ENCODE measurements at places on chromosomes 2 and 18.

- DNase-seq: no peak
Observed at GRCh38 chr18:56748698-56749268, 97.6 kb downstream of the WDR7 start.

DNA sequence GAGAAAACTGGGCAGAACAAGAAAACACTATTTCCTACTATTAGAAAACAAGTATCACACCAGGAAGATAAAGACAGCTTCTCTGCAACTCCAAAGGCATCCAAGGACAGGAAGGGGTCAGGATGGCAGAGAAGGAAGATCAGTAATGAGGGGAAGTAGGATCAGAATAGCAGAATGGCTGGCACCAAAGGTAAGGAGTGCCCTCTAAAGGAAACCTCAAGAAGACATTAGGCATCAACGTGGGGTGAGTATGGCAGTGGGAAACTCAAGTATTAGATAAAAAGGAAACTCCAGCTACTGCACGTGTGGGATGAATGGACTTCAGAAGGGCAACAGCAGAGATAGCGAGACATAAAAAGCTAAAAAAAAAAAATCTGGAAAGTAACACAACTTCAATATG is 25.9 kb downstream of the HDLBP start:
- no peak for DNase-seq

- DNase-seq: no peak
Observed at GRCh38 chr2:228433721-228434120, 252.2 kb upstream of the SPHKAP start.

- DNase-seq: no peak
Observed at GRCh38 chr18:64095056-64095455, 53.8 kb downstream of the LINC00305 start.

GRCh38 chr2:219441451-219442255 is 7.0 kb downstream of the SPEG start:
- DNase-seq: peak; percentile 62

GRCh38 chr2:42009657-42010580 is 37.9 kb upstream of the PKDCC start:
- DNase-seq: no peak

DNA sequence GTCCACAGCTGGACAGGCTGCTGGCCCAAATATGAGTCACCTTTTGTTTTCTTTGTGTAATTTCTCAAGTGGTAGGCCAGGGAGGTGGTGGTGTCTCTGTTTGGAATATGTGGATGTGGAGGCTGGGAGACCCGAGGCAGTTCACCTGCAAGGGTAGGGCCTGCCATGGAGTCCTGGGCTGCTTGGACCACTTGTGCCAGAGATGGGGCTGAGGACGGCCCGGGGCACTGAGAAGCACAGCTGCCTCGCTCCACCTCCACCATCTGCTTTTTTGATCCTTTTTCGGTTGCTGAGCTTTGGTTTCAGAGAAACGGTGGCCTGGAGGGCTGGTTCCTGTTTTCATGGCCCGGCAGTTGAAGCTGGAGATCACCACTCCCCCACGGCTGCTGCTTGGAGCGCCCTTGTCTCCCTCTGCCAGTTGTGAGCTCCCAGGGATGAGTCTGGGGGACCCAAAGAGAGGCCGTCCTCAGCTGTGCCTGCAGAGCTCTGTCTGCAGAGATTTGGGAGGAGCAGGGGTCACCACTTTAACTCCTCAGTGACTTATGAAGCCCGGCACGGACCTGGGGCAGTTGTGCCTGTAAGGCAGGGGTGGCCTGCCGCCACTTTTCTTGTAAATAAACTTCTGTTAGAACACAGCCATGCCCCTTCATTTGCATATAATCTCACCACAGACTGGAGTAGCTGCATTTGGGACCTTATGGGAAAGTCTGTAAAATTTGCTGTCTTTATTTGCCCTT is 67.6 kb upstream of the MCFD2 start:
- no peak for DNase-seq

DNA sequence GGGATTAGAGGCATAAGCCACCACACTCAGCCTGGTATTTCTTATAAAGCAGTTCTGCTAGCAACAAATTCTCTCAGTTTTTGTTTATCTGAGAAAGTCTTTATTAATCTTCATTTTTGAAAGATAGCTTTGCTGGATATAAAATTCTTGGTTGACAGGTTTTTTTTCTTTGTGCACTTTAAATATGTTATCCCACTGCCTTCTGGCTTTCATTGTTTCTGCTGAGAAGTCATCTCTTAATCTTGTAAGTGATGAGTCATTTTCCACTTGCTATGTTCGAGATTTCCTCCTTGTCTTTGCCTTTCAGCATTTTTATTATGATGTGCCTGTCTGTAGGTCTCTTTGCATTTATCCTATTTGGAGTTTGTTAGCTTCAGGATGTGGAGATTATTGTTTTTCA is 5.9 kb upstream of the ELAC1 start:
- no peak for DNase-seq

GRCh38 chr18:67484458-67484857 is 32.1 kb downstream of the DSEL start:
- no peak for DNase-seq

DNA sequence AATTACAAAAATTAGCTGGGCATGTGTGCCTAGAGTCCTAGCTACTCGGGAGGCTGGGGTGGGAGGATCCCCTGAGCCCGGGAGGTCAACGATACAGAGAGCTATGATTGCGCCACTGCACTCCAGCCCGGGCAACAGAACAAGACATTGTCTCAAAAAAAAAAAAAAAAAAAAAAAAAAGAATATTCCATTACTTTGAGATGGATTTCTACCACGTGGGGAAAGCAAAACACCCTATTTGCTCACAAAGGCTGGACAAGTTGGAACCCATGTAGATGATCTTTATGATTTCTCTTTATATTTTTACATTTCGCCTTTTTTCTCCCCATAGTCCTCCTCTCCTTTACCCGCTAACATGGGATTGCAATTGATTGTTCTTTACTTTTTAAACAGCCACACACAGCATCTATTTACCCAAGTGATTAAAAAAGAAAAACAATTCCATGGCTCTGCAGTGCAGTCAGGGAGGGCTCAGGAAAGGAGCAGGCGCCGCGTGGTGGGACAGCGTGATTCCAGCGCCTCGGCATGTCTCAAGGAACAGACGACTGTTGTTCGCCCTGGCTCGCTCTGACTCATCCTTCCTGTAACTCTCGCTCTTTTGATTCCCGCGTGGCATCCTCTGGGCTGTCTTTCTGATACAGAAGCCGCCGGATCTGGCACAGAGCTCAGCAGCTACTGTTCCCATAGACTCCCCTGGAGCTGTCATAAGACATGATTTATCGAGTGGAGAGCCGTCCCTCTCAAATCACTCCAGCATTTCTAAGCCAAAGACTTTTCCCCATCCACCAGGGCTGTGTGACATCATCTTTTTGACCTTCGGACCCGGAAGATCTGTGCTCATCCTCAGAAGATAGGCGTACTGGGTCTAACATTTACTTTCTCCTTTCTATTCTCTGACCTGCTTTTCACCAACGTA is 230.4 kb upstream of the AGAP1 start:
- no peak for DNase-seq

- DNase-seq: no peak
Observed at GRCh38 chr2:54227798-54228197, 28.2 kb downstream of the TSPYL6 start.

DNA sequence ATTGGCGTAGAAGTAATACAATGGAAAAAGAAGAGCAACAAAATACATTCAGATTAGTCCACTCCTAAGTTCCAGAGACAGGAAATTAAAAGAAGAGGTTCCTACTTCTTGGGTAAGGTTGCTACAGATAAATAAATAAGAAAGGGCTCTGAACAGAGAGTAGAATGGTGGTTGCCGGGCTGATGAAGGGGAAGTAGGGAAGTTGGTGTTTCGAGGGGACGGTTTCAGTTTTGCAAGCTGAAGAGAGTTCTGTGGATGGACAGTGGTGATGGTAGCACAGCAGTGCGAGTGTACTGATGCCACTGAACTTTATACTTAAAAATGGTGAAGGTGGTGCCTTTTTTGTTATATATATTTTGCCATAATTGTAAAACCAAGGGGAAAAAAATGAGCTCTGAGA is 48.2 kb downstream of the CABYR start:
- DNase-seq: no peak

DNA sequence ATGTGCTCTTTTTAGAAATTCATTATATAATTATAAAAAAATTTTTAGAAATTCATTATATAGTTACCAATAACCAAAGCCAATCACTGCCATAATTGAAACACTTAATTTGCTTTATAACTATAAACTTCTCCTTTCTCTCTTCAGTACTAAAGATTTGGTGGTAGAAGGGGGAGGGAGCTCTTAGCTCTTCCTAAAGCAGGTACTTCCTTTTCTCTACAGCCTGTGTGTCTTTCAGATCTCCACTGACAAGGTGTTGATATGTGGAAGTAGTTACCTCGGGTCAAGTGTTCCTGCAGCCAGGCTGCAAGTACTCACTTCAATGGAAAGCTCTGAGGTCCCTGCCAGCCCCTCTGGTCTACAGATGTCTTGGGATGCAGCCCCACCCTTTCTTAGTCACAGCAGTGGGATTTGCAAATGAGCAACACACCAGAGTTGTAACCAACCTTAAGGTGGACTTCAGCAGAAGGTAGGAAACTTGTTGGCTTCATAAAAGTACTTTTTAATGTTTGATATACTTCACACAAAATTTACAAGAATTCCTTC is 690.0 kb downstream of the ARHGAP15 start:
- no peak for DNase-seq

GRCh38 chr18:6132751-6133368 is 237.5 kb upstream of the TMEM200C start:
- no peak for DNase-seq

DNA sequence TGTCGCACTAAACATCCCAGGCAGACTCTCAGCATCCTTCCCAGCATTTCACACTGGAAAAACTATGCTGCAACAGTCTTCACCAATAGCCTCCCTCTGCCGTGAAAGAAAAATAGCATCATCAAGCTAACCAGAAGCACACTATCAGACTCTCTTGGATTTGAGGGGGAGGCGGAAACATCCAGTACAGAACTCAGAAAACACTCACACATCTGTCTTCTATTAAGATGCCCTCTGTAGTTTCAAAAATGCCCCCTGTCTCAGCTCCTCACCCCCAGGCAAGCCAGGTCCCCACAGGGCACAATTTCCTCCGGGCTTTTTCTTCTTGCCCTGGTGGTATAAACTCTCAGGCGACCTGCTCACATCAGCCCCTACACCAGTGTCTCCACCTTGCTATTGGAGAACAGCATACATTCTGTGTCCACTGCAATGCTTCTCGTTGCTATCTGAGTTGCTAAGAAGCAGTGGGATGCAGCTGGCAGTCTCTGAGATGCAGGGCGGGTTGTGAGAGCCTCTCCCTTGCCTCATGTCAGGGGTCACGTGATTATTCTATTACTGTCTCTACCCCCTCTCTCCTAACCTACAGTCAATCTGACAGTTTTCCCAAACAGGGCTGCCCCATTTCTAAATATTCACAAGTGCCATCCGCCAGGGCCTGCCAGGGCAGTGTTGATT is 189.9 kb downstream of the INO80D start:
- DNase-seq: no peak

DNA sequence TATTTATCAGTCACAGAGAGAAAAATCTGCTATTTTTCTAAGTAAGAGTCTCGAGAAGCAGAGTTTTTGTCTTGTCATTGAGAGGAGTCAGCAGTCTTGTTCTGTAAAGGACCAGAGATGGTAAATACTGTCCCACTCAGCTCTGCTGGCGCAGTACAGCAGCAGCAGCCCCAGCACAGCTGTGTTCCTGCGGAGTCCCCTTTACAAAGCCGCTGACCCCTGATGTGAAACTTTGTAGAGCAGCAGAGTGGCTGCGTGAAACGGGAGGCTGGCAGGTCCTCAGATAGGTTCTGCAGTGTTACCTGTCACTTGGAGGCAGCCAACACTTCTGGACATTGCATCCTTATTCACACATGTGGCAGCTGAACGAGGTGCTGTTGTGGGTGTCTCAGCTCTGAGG is 45.2 kb downstream of the TMEM185B start:
- DNase-seq: no peak

- peak; percentile 88 for DNase-seq
Observed at GRCh38 chr2:183070942-183071844, 7.4 kb upstream of the DUSP19 start.

DNA sequence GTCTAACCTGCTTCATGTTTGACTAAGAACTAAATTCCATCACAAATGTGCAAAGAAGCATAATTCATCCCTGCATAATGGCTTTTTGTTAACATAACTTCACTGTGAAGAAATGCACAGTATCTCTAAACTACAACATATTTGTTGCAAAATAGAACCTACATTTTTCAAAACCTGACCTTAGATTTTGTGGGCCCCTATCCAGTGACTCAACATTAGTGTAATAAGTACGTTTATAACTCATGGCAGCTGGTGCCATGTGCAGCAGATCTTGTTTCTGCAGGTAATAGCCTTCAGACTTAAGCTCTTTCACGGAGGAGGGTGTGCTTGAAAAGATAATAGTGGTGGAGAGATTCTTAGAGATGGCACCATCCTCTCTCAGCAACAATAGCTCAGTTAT is 28.6 kb upstream of the VWC2L start:
- DNase-seq: no peak

DNA sequence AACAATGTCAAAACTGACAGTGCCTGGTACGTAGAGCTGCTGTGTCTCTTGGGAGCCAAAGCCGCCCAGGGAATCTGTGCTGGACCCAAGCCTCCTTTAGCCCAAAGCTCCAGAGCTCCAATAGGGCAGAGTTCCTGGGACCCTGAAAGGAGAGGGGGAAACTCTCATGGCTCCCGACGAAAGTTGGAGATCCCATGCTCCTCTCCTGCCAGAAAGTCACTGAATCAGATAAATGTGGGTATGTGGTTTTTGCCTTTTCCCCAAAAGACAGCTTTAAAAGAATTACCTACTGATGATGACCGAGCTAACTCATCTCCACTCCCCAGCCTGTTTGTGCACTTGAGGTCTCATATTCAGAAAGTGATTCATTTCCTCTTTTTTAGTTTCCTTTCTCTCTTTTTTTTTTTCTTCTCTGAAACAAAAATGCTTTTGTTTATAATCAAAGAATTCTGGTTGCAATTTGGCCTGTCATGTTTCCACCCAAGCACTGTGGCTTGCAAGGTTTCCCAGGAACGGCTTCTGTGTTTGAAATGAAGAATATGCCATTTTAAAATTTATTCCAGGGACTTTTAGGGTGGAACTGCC is 14.1 kb upstream of the PMAIP1 start:
- no peak for DNase-seq

- no peak for DNase-seq
Observed at GRCh38 chr2:203484266-203485112, 50.6 kb downstream of the RAPH1 start.

DNA sequence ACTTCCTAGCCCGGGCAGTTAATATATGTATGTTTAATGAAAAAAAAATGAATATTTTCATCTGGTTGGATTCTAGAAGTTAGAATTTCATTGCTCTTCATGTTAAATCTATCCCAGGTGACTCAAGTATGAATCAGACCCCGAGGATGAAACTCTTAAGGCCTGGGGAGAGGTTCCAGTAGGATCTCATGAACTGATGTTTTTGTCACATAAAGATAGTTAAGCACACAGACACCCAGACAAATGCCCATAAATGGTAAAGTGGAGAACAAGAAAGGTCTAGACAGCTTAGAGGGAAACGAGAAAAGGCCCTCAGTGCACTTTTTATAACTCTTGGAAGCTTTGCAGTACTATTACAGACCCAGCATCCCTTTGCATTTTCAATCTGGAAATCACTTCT is 114.1 kb downstream of the RIF1 start:
- DNase-seq: no peak

Data from WTC11 (cell line).